ENCODE measurements at places on chromosomes 3 and 15.

- H3K4me1 ChIP-seq, result no peaks in the 10 kb centered on the region
- H3K27me3 ChIP-seq, result no peaks in the 10 kb centered on the region
- no peak overlapping the region for H3K27ac ChIP-seq
- no peak overlapping the region for H3K4me3 ChIP-seq
Measured at GRCh38 chr15:46126581-46126980, 491.8 kb downstream of the SQOR start.

DNA sequence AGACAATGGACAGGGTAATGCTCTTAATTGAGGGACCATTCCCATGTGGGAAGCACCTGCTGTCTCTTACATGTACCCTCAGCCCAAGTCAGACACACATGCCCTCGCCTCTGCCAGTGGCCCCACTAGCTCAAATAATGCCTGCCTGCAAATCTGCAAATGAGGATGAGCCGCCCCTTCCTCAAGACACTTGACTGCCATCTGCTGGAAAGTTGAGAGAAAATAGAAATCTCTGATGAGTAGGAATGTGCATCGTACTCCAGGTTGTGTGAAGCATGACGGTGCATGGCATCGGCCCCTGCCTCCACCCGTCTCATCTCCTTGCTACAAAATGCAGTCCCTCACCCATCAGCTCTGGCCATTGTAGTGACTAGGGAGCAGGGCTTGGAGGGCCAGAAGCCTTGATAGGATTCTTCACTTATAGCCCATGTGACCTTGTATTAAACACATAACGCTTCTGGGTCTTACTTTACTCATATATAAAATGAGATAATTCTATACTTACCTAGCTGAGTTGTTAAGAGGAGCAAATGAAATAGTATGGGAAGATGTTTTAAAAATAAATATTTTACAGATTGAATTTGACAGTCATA lies 6.3 kb upstream of the SCN5A start:
- no peak overlapping the region for H3K4me3 ChIP-seq
- peaks cover 33% of the 10 kb centered on the region for H3K27me3 ChIP-seq
- no peaks in the 10 kb centered on the region for H3K4me1 ChIP-seq
- no peaks in the 10 kb centered on the region for H3K36me3 ChIP-seq
- DNase-seq, result peak; percentile 38

DNA sequence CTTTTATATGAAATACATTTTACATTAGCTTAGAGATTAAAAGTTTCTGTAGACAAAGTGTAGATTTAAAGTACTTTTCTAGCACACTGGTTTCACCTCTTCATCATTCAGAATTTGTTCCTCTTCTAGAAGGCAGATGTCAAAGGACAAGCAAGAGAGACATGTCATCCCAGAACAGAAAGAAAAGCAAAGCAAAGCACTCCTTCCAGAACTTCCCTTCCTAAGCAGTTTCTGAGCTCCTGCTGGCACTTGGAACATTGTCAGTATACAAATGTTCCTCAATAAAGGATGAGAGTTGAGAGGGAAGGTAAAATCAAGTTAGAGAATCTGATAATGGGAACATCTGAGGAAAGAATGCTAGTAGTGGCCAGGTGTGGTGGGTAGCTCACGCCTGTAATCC lies 26.2 kb downstream of the TMOD3 start:
- no peak overlapping the region for H3K27ac ChIP-seq
- no peaks in the 10 kb centered on the region for H3K27me3 ChIP-seq
- no peak overlapping the region for H3K4me3 ChIP-seq
- DNase-seq, result no peak
- peaks cover 5% of the 10 kb centered on the region for H3K4me1 ChIP-seq

GRCh38 chr3:57423335-57423734 lies 120.8 kb downstream of the DNAH12 start:
- H3K27me3 ChIP-seq, result peaks cover 9% of the 10 kb centered on the region
- no peak for DNase-seq
- no peak overlapping the region for H3K27ac ChIP-seq
- H3K4me3 ChIP-seq, result no peak overlapping the region

DNA sequence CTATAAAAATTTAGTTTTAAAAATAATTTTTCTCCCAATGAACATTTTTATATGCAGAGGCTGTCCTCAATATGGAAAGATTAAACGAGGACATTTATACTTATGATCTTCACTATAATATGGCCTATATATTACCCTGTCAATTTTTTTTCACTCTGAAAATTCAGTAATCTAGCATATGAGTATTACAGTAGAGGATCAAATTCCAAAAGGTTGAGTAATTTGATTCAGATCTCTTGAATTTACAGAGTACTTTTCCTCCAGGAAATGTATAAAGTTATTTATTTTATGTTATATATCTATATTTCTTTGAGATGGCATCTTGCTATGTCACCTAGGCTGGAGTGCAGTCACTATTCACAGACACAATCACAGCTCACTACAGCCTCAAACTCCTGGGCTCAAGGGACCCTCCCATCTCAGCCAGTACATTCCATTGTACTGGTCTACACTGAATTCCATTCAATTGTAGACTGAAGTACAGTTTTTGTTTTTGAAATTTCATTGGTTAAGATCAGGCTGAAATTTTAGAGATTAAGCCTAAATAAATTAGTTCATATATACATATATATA lies 16.3 kb upstream of the TRPM7 start:
- H3K36me3 ChIP-seq, result no peaks in the 10 kb centered on the region
- H3K27ac ChIP-seq, result no peak overlapping the region
- H3K27me3 ChIP-seq, result no peaks in the 10 kb centered on the region
- H3K4me3 ChIP-seq, result no peak overlapping the region
- no peak for DNase-seq

GRCh38 chr3:134345202-134345601 lies 29.0 kb downstream of the AMOTL2 start:
- no peaks in the 10 kb centered on the region for H3K36me3 ChIP-seq
- H3K27me3 ChIP-seq, result no peaks in the 10 kb centered on the region
- no peak overlapping the region for H3K27ac ChIP-seq
- no peak overlapping the region for H3K4me3 ChIP-seq

DNA sequence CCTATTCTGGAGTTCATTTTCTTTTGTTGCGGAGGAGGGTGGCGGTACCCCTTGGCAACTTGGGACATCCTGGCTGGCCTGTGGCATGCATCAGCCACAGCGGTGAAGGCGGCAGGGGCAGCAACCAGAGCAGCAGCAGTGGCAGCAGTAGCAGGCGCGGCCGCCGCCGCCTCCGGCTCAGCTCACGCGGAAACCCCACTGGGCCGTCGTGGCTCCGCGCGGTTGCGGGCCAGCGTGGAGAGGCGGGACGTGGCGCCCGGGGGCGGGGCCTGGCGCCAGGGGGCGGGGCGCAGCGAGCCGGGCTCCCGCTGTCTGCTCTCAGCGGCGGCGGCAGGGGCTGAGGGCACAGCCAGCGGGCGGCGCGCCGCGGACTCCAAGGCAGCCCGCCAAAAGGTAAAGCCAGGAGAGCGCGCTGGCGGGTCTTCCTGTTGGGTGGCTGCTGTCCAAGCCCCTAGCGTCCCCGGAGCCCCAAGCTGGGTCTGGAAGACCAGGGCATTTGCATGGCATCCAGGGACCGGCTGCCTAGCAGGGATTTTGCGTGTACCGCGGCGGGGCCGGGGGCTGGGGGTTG lies 334.4 kb upstream of the THRB start:
- no peak overlapping the region for H3K27ac ChIP-seq
- no peaks in the 10 kb centered on the region for H3K4me1 ChIP-seq
- H3K36me3 ChIP-seq, result no peaks in the 10 kb centered on the region
- no peak overlapping the region for H3K4me3 ChIP-seq
- DNase-seq, result no peak

DNA sequence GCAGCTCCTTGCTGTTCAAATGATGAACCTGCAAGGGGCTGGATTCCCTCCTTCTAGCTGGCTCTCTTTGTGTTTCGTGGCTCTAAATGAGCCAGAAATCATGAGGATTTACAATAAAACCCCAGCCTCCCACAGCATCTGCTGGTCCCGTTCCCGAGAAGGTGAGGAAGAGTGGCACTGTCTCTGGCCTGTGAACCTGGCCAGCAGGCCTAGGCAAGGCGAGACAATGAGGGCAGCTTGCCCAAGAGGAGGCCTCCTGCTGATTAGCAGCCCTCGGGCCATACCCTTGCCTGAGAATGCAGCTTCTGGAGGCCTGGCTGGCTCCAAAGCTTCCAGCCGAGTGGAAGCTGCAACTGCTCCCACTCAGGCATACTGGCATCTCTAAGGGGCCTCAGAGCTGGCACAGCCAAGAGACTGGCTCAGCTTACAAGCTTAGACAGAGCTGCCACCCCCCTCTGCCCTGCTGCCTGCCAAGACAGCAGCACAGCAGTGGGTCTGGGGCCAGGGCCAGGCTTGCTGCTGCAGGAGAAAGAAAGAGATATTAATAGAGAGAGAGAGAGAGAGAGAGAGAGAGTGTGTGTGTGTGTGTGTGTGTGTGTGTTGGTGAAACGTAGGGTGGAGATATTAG lies 76.5 kb downstream of the HMG20A start:
- H3K36me3 ChIP-seq, result no peaks in the 10 kb centered on the region
- H3K27me3 ChIP-seq, result no peaks in the 10 kb centered on the region
- H3K27ac ChIP-seq, result no peak overlapping the region
- DNase-seq, result no peak

DNA sequence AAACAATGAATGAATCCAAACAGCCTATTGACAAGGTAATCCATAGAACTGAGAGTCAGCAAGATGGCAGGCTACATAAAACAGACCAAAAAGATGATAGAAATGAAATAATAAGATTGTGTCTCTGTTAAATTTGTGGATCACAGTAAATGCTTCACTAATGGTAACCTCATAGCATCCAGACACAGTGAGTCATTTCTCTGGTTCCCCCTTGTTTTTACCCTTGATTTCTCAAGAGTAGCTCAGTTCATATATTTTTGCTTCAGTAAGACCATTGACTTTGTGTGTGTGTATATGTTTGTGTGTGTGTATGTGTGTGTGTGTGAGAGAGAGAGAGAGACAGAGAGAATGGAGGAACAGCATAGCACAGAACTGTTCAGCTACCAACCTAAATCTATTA lies 546.9 kb downstream of the RBMS3 start:
- H3K4me3 ChIP-seq, result no peak overlapping the region
- H3K4me1 ChIP-seq, result no peaks in the 10 kb centered on the region
- no peak for DNase-seq
- H3K27me3 ChIP-seq, result no peaks in the 10 kb centered on the region

DNA sequence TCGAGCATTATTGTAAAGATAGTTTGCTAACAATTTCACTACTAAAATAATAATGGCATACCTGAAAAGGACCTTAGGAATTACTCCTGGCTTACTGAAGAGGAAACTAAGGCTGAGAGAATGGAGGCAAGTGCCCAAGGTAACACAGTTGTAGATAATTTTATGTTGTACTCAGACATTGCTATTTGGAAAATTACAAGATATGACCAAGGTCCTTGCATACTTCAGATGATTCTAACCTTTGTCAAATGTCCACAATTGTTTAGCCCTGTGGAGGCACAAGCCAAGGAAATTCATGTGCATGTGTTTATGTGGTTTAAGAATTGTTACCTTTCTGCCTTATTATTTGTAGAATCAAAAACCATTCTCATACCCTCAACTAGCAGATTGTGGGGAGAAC lies 105.7 kb downstream of the TUSC7 start:
- no peak for DNase-seq
- H3K27me3 ChIP-seq, result no peaks in the 10 kb centered on the region
- no peak overlapping the region for H3K27ac ChIP-seq
- H3K4me1 ChIP-seq, result no peaks in the 10 kb centered on the region
- no peak overlapping the region for H3K4me3 ChIP-seq
- H3K36me3 ChIP-seq, result no peaks in the 10 kb centered on the region

DNA sequence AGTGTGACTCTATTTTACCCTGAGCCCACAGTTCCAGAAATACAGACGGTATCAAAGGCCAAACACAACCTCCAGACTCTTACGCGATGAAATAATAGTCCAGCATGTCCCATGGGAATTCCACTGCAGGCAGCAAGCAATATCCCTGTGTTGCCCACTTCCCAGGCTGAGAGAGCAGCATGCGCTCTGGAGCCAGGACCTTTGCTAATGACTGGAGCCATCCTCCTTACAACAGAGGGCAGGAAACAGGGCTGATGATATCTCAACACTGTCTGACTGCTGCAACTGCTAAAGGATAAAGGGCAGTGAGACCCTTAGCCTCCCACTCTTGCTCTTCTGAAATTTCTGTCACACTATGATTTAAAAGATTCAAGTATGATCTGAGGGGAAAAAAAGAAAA lies 34.8 kb downstream of the MCF2L2 start:
- H3K27ac ChIP-seq, result no peak overlapping the region
- H3K36me3 ChIP-seq, result no peaks in the 10 kb centered on the region
- DNase-seq, result no peak
- peaks cover 5% of the 10 kb centered on the region for H3K27me3 ChIP-seq
- H3K4me1 ChIP-seq, result no peaks in the 10 kb centered on the region

GRCh38 chr15:50968353-50968752 lies 59.9 kb downstream of the AP4E1 start:
- DNase-seq, result no peak
- peaks cover 43% of the 10 kb centered on the region for H3K36me3 ChIP-seq
- H3K27me3 ChIP-seq, result no peaks in the 10 kb centered on the region
- no peak overlapping the region for H3K4me3 ChIP-seq
- no peaks in the 10 kb centered on the region for H3K4me1 ChIP-seq

DNA sequence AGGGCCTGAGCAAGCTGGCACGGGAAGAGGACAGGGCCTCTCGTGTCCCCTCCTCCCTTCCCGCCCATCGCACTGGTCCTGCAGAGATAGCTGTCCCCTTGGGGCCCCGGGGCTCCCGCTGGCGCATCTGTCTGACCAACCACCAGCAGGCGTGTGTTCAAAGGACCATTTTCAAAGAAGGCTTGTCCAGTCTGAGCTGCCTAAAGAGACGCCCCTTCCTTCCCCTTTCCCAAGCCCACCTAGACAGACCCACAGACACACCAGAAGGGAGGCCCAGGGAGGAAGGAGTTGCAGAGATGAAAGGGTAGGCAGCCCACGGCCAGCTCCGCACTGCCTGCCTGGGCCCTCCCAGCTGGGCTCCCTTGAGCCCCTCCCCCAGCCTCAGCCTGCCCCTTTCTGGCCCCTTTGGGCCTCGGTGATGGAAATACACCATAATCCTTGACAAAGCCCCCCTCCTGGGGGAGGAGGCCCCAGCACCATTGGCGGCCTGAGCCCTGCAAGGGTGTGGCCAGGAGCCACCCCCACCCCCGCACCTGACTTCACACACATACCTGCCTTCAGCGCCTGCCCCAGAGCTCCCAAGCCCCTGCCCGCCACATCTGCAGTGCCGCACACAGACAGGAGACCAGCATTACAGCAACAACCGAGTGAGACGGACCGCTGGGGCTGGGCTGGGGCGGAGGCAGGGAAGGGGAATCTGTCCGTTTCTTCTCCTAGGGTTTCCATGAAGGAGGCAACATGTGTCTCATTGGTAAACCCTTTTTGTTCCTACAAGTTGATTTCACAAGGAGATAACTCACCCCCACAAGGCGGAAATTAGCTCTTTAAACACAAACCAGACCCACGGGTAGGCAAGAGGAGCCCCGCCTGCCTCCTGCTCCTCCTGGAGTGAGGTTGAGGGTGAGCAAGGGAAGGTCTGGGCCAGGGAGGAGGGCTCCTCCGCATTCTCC lies at the start of gene STRA6:
TSS of gene STRA6 (minus strand) at position 336 of the 950 bp plus-strand sequence. CDS start 520 bp downstream, outside the sequence.
- H3K27me3 ChIP-seq, result peaks cover 6% of the 10 kb centered on the region
- no peak within 1 kb of the TSS for H3K27ac ChIP-seq
- no peaks in the 10 kb centered on the region for H3K36me3 ChIP-seq
- DNase-seq, result no peak

GRCh38 chr15:59327942-59328341 lies 44.7 kb downstream of the MYO1E start:
- no peaks in the 10 kb centered on the region for H3K27me3 ChIP-seq
- no peaks in the 10 kb centered on the region for H3K36me3 ChIP-seq
- no peak overlapping the region for H3K4me3 ChIP-seq
- H3K27ac ChIP-seq, result no peak overlapping the region
- no peaks in the 10 kb centered on the region for H3K4me1 ChIP-seq
